Stimulated activated CD8-positive, alpha-beta memory T cell treated with anti-CD3 and anti-CD28 coated beads, Interleukin-12 subunit alpha, Interleukin-12 subunit beta, amount 100 ng/mL, for 1 hour (primary cell): ENCODE measurements at places on chromosomes 7 and 10.

DNA sequence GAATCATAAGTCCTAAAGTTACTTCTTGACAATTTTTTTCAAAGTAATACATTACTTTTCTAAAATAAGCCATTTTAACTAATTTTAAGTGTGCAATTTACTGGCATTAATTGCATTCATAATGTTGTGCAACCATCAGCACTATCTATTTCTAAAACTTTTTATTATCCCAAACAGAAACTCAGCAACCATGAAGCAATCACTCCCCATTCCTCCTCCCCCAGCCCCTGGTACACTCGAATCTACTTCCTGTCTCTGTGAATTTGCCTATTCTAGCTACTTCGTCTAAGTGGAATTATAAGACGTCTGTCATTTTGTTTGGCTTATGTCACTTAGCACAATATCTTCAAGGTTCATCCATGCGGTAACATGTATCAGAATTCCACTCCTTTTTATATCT lies 84.9 kb downstream of the MKX start:
- no peak for DNase-seq

GRCh38 chr10:35369049-35369611 lies 32.8 kb downstream of the CCNY start:
- DNase-seq: no peak

GRCh38 chr10:45063591-45064231 lies 63.0 kb downstream of the ZNF22 start:
- DNase-seq: no peak

- no peak for DNase-seq
These were observed 1.5 kb downstream of the ADCY1 start for GRCh38 chr7:45575501-45576248.

- no peak for DNase-seq
These were observed 118.3 kb downstream of the CCDC71L start for GRCh38 chr7:106542550-106543220.

GRCh38 chr7:47088329-47089067 lies 493.4 kb downstream of the TNS3 start:
- no peak for DNase-seq

DNA sequence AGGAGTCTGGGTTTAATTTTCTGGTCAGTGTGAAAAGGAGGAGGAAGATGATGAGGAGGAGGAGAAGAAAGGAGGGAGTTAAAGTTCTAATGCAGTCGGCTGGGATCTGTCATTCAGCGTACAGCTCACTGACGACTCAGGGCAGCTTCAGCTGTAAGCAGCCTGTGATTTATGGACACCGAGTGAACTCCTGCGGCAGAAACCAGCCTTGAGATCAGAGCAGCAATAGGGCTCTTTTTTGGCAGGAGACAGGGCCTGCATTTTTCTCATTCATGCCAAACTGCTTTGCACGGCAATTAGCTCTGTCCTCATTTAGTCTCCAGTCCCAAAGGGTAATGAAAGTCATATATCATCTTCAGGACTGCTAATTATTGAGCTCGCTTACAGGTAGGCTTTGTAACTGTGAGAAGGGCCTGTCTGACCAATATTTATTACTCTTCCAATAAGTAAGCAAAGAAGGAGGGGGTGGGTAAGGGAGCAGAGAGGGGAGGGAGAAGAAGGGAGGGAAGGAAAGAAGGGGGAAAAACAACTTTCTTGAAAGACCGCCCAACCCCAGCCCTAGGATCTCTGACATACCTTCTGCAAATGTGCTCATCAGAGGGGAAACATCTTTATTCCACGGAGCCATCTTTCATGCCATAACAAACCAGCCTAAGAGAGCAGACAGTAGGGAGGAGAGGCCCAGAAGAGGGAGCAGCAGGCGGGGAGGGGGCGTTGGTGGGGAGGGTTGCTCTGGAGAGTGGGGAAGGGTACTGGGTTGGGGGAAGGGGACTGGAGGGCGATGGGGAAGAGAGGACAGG lies 48.1 kb upstream of the COMTD1 start:
- DNase-seq: no peak

DNA sequence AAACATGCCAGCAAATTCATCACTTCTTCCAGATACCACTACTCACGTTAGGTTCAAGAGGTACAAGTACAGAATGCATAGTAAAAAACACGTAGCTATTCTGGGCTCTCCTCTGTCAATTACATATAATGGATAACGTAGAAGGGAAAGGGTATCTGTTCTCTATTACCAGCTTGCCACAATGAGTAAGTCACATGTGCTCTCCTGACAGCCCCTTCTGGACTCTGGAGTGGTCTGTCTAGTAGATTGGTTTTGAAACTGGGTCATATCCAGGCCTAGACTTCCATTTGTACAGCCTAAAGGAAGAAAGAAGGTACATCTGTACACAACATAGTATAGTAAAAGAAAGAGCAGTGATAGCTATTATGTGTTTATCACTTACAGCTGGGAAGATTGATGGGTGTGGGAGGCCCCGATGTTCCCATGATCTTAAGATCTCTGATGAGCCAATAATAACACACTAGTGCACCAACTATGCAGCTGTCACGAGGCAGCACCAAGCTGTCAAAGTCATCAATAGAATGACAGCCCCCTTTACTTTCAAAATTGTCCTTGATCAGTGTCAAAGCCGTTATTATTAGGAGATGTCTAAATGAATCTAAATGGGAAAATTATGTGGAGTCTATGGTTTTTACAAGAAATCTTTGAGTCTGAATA lies 161.9 kb upstream of the AGK start:
- no peak for DNase-seq

GRCh38 chr10:70934701-70935100 lies 46.3 kb upstream of the PCBD1 start:
- DNase-seq: no peak

GRCh38 chr10:90930971-90931871 lies 10.3 kb upstream of the ANKRD1 start:
- DNase-seq: no peak

DNA sequence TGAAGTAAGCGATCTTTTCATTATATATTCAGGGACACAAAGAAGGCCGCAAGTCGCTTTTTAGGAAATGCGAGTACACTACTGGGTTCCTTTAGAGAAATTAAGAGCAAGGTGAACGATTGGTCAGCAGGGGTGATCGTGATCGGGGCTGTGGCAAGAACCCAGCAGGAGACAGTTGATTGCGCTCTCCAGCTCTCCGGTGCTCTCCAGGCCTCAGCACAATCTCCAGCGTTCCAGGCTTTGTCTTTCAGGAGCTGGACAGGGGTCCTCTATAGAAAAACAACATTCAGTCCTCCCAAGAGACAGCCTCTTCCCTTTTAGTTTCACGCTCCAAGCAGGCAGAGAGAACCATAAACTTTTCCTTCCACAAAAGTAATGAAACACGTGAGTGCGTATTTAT lies 170.5 kb upstream of the KLF6 start:
- DNase-seq: no peak

DNA sequence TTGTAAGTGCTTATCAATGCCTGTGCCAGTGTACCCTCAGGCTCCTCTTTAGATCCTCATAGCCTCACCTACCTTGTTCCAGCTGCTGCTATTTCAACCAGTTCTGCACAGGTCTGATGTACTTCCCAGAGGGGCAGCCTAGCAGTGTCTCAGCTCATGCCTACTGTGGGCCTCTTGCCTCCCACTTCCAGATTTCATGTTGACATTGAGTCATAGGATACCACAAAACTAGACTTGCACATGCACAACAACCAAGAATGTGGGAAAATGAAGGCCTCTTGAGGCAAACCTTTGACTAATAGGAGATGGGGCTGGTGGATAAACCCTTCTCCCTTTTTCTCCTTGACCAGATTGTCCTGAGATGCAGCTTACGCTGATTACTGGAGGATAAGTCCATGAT lies 31.0 kb downstream of the PON3 start:
- DNase-seq: no peak

DNA sequence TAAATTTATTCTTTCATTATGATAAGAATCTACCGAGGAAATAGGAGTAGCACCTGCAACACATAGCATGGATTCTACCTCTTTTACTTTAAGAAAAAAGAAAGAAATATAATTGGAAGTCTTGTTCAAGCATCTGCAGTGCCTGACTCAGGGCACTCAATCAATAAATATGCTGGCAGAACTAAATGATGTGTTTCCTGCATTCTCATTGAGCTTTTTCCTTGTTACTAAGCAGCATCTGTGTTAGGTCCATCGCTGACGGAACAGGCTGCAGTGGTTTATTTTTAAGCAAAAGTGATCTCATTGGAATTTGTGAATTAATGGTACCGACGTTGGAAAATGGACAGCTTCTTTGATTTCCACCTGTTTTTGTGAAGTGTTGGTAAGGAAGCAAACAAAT lies 417.5 kb downstream of the DPP6 start:
- DNase-seq: no peak

DNA sequence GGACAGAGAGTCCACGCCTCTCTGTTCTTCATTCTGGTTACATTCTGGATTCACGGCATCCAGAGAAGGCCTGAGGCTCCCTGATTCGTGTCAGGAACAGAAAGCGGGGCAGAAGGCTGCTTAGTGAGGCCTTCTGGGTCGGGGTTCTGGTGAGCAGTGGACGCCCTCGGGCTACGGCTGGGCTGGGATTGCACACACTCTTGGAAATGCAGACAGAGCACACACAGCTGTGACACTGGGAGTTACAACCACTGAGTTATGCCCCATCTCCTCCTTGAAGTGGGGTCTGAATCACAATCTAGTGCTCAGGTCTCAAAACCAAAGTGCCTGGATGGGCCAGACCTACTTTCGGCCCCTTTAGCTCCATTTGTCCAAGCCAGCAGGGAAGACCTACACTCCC lies 156.9 kb upstream of the GDF10 start:
- no peak for DNase-seq

DNA sequence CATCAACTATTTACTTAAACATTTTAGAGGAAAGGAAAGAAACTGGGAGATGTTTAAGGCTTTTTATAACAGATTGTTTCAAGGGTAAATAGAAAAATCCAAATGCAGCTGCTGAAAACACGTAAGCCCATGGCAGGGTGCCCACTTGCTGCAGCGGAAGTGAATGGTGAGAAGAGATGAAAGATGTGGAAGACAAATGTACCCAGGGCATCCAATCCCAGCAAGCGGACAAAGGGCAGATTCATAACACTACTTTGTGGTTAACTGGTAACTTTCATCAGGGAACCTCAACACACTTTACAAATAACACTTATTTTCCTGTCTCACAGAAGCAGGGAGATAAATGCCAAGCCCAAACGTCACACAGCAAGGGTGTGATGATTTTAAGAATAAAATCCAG lies 358.4 kb downstream of the KCNMA1 start:
- DNase-seq: no peak

GRCh38 chr10:108523016-108523800 lies 1358.7 kb upstream of the SORCS1 start:
- DNase-seq: no peak

DNA sequence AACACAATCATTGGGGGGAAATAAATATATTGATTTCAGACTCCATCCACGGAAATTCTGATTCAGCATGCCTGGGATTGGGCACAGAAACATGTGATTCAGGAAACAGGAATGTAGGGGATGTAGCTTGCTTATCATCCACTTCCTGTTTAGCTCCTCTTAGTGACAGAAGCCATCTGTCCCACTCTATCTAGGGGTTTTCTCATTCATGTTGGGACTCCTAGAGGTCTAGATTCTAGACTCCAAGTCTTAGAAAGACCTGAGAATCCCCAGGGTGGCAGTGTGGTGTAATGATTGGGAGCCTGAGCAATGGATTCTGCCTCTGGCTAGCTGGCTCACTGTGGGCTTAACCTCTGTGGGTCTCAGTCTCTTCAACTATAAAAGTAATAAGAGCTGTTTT lies 67.9 kb downstream of the CDK1 start:
- no peak for DNase-seq

- DNase-seq: no peak
These were observed 3.5 kb downstream of the SP8 start for GRCh38 chr7:20783125-20783699.

DNA sequence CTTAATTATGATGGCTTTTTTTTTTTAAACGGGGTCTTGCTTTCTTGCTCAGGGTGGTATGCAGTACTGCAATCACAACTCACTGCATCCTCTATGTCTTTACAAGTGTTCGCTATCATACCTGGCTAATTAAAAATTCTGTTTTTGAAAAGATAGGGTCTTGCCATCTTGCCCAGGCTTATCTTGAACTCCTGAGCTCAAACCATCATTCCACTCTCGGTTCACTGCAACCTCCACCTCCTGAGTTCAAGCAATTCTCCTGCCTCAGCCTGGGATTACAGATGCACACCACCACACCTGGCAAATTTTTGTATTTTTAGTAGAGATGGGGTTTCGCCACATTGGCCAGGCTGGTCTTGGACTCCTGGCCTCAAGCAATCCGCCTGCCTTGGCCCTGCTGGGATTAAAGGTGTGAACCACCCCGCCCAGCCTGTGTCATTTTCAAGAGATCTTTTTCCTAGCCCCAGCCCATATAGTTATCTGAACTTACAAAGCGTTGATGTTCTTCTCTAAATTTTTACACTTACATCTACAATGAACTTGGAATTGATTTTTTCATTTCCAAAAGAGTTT lies 6.0 kb downstream of the HNRNPF start:
- no peak for DNase-seq
